ENCODE measurements at places on chromosomes 3 and 15. TPM values are rescaled to one million over a fixed set of nuclear protein-coding genes. Genes with fewer than 3 reads are reported as not detected.

Gene DAPK2
- total RNA-seq: 6.0 TPM

Gene SERPINI2
- 0.49 TPM for total RNA-seq

Gene CHCHD6
- 11.0 TPM for total RNA-seq

Gene TRH
- total RNA-seq: not detected

Gene GPR149
- total RNA-seq: not detected

Gene ATP2C1
- total RNA-seq: 58.8 TPM

Gene MUC4
- not detected for total RNA-seq

Gene CIB2
- 6.9 TPM for total RNA-seq

Gene HYAL1
- total RNA-seq: 6.9 TPM

Gene GLDN
- total RNA-seq: 49.2 TPM

Gene KCNAB1
- 45.8 TPM for total RNA-seq

Gene WDR93
- not detected for total RNA-seq

Gene SKOR1
- 1.2 TPM for total RNA-seq

Gene TMEM108
- total RNA-seq: 3.6 TPM

Gene SCG5
- total RNA-seq: 3.9 TPM

Measured in aorta (tissue), 5 donors.